GM13977 (cell line): ENCODE measurements at places on chromosomes 3 and 15.
A peak's percentile ranks its signal among the peaks of the same experiment; 100 is the strongest.

DNA sequence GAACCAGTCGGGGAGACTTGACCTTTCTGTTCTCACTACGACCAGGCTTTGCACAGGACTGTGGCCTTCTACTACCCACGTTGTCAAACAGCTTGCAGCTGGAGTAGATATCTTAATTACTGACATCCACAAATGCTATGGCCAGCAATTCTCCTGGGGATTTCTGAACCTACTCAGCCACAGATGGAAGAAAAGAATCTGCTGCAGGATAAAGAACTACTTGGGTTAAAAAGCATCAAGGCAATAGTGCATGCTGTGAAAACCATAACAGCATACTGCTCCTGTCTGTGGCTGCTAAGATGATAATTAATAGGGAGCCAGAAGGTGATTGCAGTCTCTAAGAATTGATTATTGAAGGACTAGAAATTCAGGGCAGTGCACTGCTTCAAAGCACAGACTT is 859.2 kb upstream of the SEMA6D start:
- DNase-seq, result no peak

DNA sequence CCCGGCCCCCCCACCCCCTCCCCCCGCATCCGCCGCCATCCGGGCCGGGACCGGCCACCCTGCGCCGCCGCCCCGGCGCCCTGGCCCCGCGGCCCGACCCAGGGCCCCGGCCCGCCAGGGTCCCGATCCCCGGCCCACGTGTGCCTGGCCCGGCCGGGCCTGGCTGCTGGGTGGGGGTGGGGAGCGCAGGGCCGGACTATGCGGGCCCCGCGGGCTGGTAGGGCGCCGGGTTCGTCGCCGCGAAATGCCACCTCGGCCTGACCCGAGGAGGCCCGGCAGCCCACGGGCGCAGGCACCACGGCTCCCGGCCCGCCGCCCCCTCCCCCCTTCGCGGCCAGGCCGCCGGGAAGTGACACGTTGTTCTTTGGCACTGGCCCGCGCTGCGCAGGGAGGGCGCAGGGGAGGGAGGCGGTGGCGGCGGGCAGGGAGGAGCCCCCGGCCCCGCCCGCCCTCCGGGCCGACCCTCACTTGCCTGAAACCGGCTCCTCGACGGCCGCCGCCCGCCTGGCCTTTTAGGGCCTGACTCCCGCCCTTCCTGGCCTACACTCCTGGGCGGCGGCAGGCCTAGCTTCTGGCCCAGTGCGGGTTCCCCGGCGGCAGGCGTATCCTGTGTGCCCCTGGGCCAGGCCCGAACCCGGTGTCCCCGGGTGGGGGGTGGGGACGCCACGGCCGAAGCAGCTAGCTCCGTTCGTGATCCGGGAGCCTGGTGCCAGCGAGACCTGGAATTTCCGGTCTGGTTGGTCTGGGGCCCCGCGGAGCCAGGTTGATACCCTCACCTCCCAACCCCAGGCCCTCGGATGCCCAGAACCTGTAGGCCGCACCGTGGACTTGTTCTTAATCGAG is 515 bp downstream of the EIF4G1 start:
- peak; percentile 75 for DNase-seq

- DNase-seq, result no peak
These were observed 62.2 kb downstream of the OSTN start for GRCh38 chr3:191261304-191261638.

GRCh38 chr3:134104031-134104430 is 74.3 kb upstream of the SLCO2A1 start:
- DNase-seq, result no peak
